ENCODE measurements at places on chromosomes 5 and 9. TPM values are rescaled to one million over a fixed set of nuclear protein-coding genes. Genes with fewer than 3 reads are reported as not detected.

Gene PRRX2
- 4.4 TPM for total RNA-seq

Gene PCDHGB4
- total RNA-seq = 12.5 TPM

Gene RASGRF2
- 8.2 TPM for total RNA-seq

Gene TDRD7
- total RNA-seq = 8.8 TPM

Gene SLCO4C1
- total RNA-seq = 0.19 TPM

Gene LRRTM2
- total RNA-seq = not detected

Gene PCA3
- total RNA-seq = not detected

Gene ZNF608
- 18.8 TPM for total RNA-seq

Gene GFI1B
- not detected for total RNA-seq

Gene PRRT1B
- not detected for total RNA-seq

Gene PCDHGB1
- total RNA-seq = 12.6 TPM

Gene DELE1
- total RNA-seq = 115 TPM

Gene PCDHB14
- total RNA-seq = 4.4 TPM

Gene SCGB3A2
- not detected for total RNA-seq

Gene CREBRF
- 20.2 TPM for total RNA-seq

Gene PCDHB10
- total RNA-seq = 0.94 TPM

Gene TAF11L10
- not detected for total RNA-seq

Gene IRX2
- 3.2 TPM for total RNA-seq

Gene APC
- 39.5 TPM for total RNA-seq

Gene FBXL17
- total RNA-seq = 27.3 TPM

Gene ZSWIM6
- total RNA-seq = 6.7 TPM

Gene KCNT1
- total RNA-seq = 1.2 TPM

Gene GDF9
- total RNA-seq = 0.43 TPM

Gene PTPRD
- total RNA-seq = 13.0 TPM

Gene PCDHGA2
- 17.3 TPM for total RNA-seq

Gene SPINK4
- total RNA-seq = not detected

Gene RNF183
- total RNA-seq = not detected

Gene PPP3R2
- not detected for total RNA-seq

Gene LHX3
- not detected for total RNA-seq

Gene ANKRD20A1
- total RNA-seq = 0.59 TPM
